ENCODE measurements at places on chromosomes 1 and 21.

- DNase-seq = no peak
Observed at GRCh38 chr1:168372307-168372706, 91.6 kb downstream of the TBX19 start.

DNA sequence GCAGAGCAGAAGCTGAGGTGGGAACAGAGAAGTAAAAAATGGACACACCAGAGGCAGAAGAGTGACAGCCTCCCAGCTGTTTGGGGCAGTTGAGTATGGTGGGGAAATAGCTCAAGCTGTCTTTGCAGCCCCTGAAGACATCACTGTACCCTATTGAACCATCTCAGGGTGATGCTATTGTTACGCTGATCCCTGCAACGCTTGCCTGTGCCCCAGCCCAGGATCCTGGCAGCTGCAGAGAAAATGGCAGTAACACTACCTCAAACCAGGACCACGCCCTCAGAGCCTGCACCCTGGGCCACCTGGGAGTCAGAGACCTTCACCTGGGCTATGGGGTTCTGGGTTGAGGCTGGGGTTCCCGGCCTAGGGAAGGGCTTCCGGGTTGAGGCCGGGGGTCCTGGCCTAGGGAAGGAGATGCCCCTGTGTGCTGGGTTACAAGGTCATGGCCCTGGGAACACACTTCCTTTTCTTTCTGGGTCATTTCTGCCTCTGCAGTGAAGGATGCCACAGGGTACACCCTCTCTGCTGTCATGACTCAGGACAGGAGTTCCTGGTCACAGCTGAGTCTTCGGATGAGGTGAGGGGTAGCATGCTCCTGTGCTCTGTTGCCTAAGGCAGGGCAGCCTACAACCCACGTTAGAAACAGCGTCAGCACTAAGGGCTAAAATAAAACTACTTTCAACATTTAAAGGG lies 11.6 kb downstream of the BSND start:
- no peak for DNase-seq

DNA sequence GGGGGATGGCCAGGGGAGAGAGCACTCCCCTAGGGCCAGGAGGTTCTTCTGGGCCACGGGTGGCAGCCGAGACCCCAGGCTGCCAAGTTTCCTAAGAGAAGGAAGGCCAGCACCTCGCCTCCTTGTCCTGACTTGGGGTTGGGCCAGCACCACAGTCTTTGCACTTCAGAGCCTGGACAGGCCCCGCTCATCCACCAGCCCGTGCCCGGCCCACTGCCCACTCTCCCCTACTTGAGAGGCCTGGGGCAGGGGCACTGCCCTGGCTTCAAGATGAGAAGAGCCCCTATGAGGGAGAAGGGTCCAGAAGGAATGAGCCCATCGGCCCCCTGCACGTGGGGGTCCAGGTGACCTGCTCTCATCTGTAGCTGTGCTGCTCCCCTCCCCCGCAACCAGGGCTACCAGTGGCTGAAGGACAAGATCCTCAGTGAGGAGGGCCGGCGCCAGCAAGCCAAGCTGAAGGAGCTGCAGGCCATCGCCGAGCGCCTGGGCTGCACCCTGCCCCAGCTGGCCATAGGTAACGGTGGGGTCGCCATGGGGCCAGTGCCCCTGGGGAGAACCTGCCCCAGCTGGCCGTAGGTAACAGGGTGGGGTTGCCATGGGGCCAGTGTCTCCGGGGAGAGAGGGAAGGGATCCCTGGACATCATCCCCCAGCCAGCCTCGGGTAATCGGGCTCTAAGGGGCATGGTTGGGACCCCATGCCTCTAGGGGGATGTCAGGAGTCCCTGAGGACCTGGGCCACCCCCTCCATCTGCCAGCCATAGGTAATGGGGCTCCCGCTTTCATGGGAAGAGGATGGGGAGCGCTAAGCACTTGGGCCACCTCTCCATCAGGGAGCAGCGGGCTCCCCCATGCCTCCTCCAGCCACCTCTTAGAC lies 50.8 kb downstream of the KCNAB2 start:
- DNase-seq = no peak

- DNase-seq = no peak
Observed at GRCh38 chr21:41709965-41710822, 56.7 kb downstream of the RIPK4 start.

DNA sequence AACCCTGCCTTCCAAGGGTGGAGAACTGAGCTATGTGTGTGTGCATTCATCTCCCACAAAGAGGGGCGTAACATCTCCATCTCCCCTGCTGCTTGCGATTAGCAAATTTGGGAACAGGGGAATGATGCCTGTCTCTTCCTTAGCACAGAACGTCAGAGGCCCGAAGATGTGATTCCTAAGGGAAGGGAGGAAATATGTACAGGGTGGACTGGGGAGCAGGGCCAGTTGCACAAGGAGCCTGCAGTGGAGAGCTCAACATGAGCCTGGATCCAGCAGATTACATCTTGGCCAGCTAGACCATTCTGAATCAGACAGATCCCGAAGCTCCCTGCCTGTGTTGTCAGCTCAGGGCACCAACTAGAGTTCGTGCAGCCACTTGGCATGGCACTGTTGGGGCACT lies 118.1 kb downstream of the NGF start:
- peak; percentile 15 for DNase-seq

- DNase-seq = no peak
Observed at GRCh38 chr1:226603022-226603857, 54.7 kb downstream of the STUM start.

GRCh38 chr21:15695241-15695640 lies 34.5 kb upstream of the USP25 start:
- DNase-seq = no peak

DNA sequence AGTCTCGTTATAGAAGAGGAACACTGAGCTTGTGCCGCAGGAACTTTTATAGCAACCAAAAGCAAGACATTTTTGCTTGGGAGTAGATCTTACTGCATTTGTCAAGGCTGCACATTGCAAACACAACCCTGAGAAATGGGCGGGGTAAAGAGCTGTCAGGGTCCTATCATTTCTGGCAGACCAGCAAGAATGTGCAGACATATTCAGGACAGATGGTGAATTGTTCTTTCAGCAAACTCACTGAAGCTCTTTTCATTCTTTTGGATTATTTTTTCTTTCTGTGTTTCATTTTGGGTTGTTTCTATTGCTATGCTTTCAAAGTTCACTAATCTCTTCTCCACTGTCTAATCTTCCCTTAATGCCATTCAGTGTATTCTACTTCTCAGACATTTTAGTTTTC lies 5.1 kb upstream of the ACTN2 start:
- DNase-seq = no peak

DNA sequence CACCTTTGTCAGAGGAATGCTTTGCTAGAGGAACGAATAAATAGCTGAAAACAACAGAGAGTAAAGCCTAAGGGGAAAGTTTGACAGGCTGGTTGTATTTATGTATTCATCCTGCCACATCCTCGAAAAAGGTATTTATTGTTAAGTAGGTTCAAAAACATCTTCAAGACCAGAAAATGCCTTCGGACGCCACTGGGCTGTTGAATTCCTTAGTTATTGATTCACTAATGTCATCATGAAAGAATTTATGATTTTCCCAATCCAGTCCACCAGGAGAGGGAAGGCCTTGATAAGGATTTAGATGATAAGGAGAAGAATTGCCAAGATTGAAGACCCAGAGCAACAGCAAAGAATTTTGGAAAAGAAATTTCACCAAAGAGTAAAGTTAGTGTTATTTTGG lies 35.2 kb upstream of the MAB21L3 start:
- DNase-seq = no peak

GRCh38 chr1:11126569-11126968 lies 26.9 kb upstream of the EXOSC10 start:
- no peak for DNase-seq

DNA sequence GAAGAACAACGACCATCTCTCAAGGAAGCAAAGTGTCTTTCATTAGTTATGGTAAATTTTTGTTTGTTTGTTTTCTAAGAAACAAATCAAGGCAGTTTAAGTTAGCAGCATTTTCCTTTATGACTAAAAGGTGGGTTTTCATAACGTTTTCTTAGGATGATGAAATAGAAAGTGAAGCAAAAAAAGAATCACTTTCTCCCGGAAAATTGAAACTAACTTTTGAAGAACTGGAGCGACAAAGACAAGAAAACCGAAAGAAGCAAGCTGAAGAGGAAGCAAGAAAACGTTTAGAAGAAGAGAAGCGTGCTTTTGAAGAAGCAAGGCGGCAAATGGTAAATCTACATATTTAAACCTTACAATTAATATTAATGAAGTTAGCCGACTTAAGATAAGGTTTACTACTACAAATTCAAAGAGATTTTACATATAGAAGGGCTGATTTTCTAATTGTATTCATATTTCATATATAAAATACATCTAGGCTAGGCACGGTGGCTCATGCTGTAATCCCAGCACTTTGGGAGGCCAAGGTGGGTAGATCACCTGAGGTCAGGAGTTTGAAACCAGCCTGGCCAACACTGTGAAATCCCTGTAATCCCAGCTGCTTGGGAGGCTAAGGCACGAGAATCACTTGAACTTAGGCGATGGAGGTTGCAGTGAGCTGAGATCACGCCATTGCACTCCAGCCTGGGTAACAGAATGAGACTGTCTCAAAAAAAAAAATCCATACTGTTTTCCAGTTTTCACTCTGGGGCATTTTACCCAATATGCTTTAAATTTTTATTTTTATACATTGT lies 38.3 kb downstream of the NEXN start:
- DNase-seq = no peak

DNA sequence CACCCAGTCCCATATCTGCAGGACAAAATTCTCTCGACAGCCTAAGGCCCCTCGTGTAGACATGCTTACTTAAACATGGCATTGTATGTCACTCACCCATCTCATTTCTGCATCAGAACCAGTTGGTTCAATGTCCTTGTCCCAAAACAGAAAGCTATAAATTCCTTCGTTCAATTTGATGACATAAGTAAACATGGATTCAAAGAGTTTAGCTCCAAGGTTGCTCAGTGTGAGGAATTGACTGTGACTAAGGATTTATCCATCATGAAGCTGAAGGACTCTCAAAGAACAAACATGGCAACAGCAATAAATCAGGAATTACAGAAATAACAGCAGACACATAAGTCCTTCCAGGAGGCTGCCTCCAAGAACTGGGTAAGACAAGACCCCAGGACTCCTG lies 237.2 kb downstream of the TOMM20 start:
- DNase-seq = no peak

GRCh38 chr1:192518700-192519099 lies 56.9 kb upstream of the RGS1 start:
- no peak for DNase-seq

- DNase-seq = peak; percentile 83
Observed at GRCh38 chr1:91282695-91283420, 121.8 kb downstream of the HFM1 start.

DNA sequence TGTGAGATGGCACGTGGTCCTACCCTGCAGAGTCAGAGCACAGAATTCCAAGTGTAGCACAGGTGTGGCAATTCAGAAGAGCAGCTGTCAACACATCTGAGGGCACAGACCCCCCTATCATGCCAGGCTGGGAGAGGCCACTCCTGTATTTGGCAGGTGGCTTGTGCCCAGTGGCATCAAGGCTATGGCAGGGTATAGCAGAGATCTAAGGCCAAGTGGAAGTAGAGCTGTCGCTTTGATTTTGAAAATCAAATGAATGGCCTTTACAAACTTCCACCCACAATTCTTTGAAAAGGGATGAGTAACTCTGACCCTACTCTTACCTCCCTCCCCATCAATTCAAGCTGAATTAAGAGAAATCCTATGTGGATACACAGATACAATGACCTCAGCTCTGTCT lies 13.4 kb downstream of the C1orf116 start:
- DNase-seq = no peak

GRCh38 chr1:231571904-231572303 lies 43.4 kb downstream of the TSNAX start:
- DNase-seq = no peak

GRCh38 chr1:109083501-109083900 lies 7.1 kb upstream of the TMEM167B start:
- DNase-seq = no peak

- no peak for DNase-seq
Observed at GRCh38 chr1:22163564-22163963, 20.7 kb upstream of the WNT4 start.

GRCh38 chr1:228058949-228059633 lies 23.4 kb upstream of the ARF1 start:
- no peak for DNase-seq

DNA sequence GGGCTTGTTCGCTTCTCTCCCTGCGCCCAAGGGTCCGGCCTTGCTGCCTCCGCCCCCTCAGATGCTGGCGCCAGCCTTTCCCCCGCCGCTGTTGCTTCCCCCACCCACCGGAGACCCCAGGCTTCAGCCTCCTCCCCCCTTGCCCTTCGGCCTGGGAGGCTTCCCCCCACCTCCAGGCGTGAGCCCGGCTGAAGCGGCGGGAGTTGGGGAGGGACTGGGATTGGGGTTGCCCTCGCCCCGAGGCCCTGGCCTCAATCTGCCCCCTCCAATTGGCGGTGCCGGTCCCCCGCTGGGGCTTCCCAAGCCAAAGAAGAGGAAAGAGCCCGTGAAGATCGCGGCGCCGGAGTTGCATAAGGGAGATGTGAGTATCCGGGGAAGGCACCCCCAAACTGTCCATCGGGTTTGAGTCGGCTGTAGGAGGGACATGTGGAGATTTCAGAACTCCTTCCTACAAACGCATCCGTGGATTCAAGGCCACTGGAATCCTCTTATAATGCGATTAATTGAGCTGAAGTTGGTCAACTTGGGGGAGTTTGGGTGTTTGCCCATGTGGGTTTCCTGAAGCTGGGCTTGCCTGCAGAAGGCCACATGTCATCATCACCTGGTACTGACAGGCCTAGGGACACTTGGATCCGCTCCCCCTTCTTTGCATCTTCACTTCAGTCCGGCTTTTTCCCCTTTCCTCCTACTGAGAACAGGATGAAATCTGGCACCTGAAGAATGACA lies 707 bp downstream of the PRCC start:
- peak; percentile 80 for DNase-seq

DNA sequence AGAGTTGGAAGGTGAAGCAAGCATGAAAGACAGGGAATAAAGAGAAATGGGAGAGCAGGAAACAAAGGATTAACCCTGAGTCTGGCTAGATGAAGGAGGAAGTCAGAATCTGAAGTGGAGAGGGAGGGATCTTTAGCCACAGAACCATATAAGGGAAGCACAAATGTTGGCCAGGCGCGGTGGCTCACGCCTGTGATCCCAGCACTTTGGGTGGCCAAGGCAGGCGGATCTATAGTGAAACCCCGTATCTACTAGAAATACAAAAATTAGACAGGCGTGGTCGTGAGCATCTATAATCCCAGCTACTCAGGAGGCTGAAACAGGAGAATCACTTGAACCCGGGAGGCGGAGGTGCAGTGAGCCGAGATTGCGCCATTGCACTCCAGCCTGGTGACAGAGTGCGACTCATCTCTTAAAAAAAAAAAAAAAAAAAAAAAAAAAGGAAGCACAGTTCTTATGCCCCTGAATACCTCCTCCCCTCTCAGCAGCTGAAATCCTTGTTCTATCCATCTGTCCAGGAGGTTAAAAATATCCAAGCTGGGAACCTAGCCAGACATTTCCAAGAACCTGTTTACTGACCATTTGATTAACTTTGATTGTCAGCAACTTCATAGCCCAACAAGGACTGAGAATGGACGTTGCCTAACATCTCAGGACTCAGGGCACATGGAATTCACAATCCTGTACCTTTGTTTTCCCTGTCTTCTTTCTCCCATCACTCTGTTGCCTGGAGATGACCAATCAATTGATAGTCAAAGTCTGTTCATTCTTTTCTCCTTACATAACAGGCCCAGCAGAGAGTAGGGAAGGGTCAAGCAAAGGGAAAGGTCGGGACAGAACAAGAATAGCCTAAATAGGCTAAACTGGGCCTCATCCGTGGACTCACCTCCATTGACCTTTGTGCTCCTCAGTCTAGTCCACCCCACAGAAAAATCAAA lies 10.6 kb downstream of the TXNIP start:
- no peak for DNase-seq

GRCh38 chr1:61426885-61427284 lies 298.1 kb downstream of the TM2D1 start:
- DNase-seq = no peak

All from neural progenitor cell (in vitro differentiated cells).